ENCODE measurements at places on chromosomes 3 and 15.

- no peak for DNase-seq
Measured at GRCh38 chr3:153442386-153442785, 280.4 kb downstream of the RAP2B start.

GRCh38 chr15:82314769-82315518 lies 34.3 kb downstream of the GOLGA6L10 start:
- DNase-seq: no peak

- no peak for DNase-seq
Measured at GRCh38 chr15:76678766-76679165, 226.4 kb downstream of the SCAPER start.

DNA sequence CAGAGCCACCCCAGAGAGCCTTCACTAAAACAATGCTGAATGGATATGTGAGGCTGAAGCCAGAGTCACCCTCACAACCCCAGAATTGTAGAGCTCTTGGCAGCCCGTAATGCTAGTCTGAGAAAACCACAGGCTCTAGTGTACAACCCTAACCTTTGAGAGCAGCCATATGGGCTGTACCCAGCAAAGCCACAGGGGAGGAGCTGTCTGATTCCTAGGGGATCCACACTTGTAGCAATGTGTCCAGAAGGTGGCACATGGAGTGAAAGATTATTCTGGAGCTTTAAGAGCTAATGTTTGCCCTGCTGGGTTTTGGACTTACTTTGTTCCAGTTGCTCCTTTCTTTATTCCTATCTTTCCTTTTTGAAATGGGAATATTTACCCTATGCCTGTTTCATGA lies 626.8 kb downstream of the GRM7 start:
- DNase-seq: no peak

DNA sequence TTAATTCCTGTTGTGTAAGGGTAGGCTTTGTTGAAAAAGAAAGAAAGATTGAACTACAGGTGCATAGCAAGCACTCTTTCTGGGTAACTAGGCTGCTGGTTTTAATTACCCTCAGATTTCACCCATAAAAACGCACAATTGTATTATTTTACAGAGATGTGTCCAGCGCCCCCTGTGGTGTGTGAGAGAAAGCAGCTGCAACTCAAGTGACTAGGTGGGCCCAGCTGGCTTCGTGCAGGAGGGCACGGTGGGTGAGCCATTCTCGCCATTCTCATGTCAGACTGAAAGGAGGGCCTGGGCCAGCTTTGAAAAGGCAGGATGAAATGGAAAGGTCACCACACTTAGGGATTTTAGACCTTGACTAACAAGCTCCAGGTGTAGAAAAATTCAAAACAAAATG lies 122.6 kb downstream of the LRIG1 start:
- DNase-seq: no peak

DNA sequence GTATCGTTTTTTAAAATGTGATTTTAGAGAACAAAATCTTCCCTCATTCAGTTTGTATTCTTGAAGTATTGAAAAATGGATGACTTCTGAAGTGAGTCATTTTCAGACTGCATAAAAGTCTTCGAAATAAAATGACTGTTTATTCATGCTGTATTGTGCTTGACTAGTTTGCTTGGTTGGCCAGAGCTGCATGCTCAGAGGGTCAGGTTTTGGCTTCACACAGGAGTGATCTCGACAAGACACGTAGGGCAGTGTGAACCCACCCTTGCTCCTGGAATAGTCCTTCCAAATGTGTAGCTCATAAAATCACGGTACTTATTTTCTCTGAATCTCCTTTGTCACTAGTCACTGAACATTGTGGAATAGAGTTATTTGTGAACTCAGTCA lies 73.3 kb downstream of the FNDC3B start:
- DNase-seq: no peak

GRCh38 chr3:116770815-116771450 lies 61.4 kb downstream of the TUSC7 start:
- DNase-seq: peak; percentile 74

GRCh38 chr3:142909282-142909681 lies 20.4 kb upstream of the PCOLCE2 start:
- no peak for DNase-seq

DNA sequence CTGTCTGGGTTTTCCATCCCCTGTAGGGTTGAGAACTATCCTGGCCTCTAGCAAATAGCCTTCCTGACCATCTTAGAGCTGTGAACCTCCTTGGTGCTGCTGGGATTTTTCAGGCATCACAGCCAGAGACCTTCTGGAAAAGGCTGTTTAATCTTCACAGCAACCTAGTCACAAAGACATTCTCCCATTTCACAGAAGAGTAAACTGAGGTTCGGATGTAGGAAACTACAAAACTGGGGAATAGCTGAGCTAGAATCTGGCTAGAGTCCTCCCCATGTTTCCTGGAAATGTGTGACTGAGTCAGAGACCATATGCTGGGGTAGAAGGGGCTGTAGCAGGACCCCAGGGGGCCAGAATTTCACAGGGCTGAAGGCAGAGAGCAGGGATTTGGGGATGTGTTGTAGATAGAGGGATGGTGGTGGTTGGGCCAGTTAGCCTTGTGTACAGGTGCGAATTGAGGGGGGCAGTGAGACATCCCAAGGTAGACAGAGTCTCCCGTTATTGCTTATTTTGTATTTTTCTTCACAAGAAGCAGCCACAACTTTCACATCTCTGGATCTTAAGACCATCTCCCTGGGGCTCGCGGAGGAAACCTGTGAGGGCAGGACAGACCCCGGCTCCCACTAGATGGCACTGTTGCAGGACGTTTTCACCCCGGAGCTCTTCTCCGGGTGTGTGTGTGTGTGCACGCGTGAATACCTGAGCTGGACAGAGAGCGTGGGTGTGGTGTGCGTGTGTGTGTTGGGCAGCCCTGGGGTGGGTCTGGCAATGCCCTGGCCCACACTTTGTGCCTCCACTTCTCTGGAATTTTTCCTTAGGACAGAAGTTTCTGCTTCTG lies 66.9 kb upstream of the PRR23C start:
- peak; percentile 18 for DNase-seq

DNA sequence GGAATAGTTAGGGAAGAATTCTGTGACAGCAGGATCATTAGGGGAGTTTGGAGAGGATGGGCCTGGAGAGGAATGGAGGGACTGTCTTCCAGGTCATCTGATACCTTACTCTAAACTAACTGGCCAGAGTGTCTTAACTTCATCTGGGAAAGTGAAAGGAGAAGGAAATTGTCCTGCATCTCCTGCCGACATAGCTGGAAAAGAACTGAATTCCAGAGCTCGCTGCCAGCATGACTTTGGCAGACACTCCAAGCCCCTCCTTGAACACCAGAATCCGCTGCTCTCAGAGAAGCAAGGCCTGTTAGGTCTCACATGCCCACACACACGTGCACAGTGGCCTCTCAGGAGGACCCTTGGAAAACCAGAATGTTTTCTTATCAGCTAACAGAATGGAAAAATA lies 10.5 kb downstream of the ABI3BP start:
- DNase-seq: no peak

- no peak for DNase-seq
Measured at GRCh38 chr3:129352650-129353588, 74.2 kb downstream of the HMCES start.

- DNase-seq: no peak
Measured at GRCh38 chr3:13016083-13016720, 57.0 kb downstream of the IQSEC1 start.

- DNase-seq: no peak
Measured at GRCh38 chr3:154059833-154060232, 61.4 kb upstream of the ARHGEF26 start.

GRCh38 chr15:53588773-53589172 lies 170.7 kb downstream of the WDR72 start:
- DNase-seq: no peak

DNA sequence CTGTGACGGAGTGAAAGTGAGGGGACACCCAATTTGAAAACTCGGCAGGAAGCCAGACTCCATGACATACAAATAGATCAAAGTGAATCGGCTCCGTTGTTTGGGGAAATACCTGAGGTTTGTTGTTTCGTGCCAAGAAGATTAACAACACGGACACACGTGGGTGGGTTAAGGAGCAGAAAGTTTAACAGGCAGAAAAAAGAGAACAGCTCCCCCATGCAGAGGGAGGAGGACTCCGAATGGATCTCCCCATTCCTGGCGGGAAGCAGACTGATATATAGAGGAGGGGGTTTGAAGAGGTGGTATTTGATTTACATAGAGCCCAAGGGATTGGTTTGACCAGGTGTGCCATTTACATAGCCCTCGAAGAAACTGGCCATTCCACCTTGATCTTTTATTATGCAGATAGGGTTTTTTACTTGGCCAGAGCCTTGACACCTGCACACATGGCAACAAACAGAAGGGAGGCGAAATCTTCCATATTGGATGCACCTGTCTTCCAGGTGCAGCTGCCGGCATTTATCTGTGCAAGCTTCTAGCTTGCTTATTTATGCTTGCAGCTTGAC lies 4.8 kb upstream of the SACM1L start:
- no peak for DNase-seq

- DNase-seq: no peak
Measured at GRCh38 chr3:10396931-10397330, 76.0 kb upstream of the SEC13 start.

DNA sequence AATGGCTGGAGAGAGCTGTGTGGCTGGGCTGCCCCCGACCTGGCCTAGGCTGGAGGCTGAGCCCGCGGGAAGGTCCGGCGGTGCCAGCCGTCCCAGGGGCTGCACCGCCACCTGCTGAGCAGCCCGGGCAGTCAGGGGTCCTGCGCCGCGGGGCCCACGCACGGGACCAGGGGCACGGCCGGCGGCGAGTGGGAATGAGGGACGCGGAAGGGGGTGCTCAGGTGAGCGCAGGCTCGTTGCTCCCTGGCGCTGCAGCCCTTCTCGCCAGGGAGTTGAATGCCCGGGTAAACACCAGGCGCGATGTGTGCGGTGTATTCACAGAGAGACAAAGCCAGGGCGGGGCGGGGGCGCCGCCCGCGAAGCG lies 666 bp upstream of the SEMA3F start:
- no peak for DNase-seq

DNA sequence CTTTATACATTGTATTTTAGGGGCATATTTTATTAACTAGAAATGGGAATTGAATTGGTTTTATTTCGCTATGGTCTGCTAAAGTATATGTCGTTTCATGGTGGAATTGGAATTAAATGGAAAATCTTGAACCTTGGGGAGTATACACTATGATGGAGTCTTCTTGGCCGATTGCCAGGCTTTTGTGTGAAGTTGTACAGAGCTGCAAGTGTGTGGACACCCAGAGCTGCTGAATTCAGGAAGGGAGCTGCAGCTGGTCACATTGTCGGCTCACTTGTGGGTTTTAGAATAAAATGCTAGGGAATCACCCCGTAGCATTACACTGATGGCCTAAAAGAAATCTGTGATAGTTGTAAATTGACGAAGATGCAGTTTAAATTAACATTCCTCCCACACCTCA lies 35.1 kb downstream of the USP3 start:
- no peak for DNase-seq

DNA sequence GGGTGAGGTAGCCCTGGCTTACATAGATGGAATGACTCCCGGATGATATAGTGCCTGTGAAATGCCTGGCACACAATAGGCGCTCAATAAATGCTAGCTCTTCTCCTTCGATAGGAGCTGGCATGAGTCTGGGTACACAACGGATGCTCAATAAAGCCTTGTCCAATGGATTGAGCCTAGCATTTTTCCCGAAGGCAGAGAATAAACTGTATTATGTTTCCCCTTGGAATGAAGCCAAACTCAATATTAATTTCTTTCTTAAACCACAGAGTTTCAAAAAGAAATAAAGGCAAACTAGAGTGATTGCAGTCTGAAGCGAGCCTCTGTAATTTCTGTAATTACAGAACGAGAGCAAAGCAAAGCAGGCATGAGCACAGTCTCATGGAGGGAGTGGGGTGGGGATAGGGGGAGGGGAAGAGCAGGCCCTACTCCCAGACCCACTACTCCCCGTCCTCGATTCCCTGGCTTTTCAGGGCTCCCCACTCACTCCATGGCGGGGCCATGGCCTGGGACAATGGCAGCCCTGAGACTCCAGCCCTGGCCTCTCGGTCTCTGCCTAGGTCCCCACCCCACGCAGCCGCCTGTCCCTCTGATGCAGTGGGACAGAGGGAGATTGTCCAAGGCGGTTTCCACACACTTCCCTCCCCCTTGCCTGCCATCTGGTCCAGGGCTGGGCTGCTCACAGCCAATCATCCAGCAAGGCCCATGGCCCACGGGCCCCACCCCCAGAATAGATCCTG lies 18.0 kb downstream of the SLC6A1 start:
- no peak for DNase-seq

- no peak for DNase-seq
Measured at GRCh38 chr3:162938083-162938482, 1441.5 kb downstream of the OTOL1 start.
